ENCODE measurements at places on chromosomes 13 and 19.

DNA sequence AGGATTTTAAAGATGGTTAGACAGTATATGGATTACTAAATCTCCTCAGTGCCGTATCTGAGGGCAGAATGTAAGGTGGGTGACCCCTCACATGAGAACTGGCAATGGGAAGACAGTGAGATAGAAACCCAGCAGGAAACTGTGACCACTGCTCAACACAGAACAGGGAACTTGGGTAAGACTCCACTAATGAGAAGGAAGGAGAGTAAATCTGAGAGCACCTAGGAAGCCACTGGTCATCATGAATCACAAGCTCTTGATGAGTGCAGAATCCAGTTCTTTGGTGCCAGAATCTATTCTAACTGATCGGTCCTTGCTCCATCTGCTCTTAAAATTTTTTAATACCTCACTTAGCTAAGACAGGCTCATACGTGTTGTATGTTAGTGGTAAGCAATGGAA lies 261.8 kb downstream of the KLF12 start:
- no peak for DNase-seq

DNA sequence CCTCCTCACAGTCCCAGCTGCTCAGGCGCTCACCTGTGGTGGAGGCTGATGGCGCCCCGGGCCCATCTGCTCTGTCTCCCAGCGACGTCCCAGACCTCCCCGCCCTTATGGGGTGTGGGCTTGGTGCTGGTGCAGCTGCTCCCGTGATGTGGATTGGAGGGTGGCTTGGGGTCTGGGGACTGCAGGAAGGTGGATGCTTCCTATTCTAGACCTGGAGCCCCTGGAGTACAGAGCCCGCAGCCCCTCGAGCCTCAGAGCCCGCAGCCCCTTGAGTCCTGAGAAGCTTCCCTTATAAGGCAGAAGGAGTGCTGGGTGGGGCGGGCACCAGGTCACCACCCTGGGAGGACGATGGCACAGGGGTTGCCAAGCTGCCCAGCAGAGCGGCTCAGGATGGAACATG lies 31.6 kb downstream of the DOT1L start:
- no peak for DNase-seq

DNA sequence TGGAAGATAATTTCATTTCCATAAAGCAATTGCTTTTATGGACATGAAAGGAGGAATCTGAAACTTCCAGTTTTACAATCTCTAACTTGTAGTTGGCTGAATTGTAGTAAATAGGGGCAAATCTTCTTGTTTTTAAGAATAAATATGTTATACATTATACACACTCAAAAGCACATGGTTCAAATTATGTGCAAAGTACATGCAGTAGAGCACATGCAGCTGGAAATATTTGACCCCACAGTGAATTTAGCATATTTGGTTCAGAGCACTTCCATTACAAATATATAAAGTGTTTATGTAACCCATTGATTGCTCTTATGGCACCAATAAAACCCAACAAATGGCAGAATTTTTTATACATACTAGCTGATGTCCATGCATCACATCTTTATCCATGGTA lies 180.5 kb downstream of the IRS2 start:
- DNase-seq, result no peak

GRCh38 chr19:7349231-7349591 lies 474 bp downstream of the ARHGEF18 start:
- no peak for DNase-seq

GRCh38 chr13:75357576-75358289 lies 124.2 kb downstream of the TBC1D4 start:
- DNase-seq, result peak; percentile 51

DNA sequence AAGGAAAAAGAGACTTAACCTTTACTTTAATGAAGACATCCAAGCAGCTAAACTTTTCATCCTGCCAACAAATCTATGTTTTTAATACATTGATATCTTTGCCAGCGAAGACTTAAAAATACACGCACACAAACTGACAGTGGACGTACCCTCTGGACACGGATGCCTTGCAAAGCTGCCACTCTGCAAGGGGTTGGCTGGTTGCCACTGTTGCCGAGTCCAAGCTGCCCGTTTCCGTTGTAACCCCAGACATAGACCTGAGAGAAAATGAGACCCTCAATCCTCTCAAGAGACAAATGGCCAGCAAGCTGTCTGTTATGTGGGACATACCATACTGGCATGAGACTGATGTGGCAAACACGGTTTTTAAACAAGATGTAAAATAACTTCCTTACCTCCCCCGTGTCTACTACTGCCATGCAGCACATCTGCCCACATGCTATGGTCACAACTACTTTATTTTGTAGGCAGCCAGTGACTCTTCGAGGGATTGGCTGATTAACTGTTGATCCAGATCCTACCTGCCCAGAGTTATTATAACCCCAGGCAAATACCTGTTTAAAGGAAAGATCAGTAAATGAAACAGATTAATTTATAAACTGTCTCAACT lies 21.2 kb downstream of the RCBTB2 start:
- no peak for DNase-seq

DNA sequence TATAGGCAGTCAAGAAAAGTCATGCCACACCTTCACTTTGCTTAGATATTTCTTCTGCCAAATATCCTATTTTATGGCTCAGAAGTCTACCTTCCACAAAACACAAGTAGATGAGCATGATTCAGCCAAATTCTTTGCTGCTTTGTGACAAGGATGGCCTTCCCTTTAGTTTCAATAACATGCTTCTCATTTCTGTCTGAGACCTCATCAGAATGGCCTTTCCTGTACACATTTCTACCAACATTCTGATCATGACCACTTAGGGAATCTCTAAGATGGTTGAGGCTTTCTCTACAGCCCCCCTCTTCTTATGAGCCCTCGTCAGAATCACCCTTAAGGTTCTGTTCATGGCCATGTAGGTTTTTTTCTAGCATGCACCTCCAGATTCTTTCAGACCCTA lies 96.2 kb downstream of the COL4A2 start:
- no peak for DNase-seq

DNA sequence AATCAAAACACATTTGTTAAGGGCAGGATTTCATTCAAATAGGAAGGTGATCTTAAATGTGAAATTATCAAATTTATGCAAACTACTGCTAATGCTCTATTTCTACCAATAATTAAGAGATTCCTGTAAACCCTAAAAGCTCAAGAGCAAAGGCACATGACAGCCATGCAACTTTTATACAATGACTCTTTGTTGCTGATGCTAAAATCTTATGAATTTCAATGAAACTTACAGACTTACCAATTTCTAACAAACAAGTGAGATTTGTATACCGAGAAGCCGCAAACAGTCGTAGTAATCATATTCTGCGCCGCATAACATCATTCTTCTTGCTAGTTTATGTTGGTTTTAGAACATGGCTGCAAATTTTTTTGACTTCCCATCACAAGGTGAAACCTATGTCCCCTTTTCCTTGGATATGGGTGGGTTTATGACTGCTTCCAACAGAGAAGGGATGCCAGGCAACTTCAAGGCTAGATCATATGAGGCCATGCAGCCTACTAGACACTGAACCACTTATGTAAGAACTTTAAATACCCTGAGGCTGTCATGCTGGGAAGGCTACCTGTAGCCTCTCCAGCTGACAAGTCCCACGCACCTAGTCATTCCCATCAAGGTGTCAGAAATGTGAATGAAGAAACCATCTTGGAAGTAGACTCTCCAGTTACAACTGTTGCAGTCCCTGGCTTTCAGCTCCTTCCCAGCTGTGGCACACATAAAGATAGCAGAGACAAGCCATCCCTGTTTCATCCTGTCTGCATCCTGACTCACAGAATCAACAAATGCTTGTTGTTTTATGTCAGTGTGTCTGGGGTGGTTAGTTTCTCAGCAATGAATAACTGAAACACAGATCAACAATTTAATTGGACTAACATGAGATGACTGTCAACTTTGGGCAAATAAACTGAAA lies 42.0 kb downstream of the LNX2 start:
- DNase-seq, result no peak

DNA sequence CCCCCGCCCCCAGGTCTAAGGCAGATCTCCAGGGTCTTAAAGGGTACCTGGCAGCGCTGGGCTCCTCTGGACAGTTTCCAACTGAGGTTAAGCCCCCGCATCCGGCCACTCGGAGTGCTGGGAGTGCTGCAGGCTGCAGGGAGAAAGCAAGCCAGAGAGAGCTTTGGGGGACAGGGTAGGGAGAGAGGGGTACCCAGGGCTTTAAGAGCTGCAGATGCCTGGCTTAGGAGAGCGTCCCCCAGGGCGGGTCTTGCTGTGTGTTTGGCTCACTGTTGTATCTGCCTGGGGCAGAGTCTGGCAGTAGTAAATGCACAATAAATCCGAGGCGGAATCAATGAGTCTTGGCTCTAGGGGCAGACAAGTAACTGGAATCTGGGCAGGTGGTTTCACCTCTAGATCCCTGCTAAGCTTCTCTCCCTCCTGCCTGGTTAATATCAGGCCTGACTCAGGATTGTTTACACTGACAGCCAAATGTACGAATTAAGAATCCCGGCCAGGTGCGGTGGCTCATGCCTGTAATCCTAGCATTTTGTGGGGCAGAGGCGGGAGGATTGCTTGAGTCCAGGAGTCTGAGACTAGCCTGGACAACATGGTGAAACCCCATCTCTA lies 798 bp upstream of the COX6B2 start:
- no peak for DNase-seq

DNA sequence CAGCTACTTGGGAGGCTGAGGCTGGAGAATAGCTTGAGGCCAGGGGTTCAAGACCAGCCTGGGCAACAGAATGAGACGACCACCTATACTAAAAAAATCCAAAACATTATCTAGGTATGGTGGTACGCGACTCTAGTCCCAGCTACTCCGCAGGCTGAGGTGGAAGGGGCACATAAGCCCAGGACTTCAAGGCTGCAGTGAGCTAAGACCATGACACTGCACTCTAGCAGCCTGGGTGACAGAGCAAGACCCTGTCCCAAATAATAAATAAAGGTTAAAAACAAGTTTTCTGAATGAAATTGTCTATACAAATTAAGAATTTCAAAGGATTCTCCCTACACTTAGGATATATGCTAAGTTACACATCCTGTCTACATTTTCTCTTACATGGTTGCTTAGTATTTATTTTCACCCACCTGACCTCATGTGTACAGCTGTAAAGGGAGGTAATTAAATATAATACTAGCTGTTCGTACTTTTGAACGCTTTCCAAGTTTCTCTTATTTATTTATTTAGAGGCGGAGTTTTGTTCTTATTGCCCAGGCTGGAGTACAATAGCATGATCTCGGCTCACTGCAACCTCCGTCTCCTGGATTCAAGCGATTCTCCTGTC lies 1.6 kb downstream of the SLC25A30 start:
- DNase-seq, result no peak

DNA sequence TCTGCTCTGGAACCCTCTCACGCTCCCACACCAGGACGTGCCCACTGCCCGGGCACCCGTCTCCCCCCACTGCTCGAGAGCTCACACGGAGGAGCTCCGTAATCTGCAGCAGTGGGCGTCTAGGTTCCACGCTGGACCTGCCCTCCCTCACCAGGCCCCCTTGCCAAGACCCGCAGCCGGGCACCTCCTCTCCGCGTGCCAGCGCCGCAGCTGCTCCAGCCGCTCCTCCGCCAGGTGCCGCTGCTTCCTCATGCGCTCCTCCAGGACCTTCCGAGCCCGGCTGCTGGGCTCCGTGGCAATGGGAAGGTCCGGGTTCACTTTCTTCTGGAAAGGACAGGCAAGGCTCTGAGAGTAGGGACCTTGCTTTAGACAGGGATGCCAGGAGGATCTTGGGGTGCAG lies 35.0 kb upstream of the MATK start:
- DNase-seq, result no peak

DNA sequence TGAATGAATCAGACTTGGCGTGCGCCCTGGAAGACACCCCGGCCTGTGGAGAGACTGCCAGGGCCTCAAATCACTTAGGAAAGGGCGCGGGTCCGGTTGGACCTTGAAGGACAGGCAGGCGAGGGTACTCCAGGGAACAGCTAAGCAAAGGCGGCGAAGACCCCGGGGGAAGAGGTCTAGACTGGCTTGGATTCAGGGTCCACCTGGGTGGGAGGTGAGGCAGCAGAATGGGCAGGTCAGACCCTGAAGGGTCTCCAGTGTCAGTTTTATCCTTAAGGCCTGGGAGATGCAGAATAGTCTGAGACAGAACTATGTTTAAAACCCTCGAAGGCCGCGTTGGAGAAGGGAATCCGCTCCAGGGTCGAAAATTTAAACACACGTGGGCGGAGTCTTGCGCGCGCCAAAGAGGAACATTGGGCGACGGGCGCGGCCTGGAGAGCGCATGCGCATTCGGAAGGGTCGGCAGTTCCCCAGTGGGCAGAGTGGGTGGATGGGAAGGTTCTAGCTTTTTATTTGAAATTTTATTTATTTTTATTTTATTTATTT lies 567 bp upstream of the SMG9 start:
- peak; percentile 63 for DNase-seq

DNA sequence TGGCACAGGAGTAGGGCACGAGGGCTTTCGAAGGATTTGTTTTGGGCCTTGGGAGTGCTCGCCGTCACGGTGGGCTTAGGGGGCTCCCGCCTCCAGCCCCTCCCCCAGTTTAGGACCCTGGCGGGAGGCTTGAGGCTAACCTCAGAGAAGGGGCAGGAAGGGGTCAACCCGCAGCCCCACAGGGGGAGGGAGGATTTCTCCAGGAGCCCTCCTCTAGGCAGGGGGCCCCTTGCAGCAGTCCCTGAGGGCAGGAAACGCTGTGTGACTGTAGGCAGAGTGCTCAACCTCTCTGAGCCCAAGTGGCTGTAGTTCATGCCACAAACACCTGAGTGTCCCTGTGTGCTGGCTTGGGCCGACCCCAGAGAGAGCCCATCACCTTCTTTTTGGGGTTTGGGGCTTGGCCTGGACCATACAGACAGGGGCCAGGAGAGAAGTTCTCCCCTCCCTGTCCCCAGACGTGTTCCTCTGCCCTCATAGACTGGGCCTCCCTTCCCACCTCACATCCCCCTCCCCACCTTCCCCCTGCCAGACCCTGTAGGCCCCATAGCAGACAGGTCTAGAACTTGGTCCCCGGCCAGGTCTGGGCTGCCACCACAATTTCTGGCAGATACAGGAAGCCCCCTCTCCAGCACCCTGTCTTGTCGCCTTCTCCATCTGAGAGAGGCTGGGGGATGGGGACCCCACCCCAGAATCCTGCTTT lies 8.1 kb downstream of the ISYNA1 start:
- DNase-seq, result no peak

DNA sequence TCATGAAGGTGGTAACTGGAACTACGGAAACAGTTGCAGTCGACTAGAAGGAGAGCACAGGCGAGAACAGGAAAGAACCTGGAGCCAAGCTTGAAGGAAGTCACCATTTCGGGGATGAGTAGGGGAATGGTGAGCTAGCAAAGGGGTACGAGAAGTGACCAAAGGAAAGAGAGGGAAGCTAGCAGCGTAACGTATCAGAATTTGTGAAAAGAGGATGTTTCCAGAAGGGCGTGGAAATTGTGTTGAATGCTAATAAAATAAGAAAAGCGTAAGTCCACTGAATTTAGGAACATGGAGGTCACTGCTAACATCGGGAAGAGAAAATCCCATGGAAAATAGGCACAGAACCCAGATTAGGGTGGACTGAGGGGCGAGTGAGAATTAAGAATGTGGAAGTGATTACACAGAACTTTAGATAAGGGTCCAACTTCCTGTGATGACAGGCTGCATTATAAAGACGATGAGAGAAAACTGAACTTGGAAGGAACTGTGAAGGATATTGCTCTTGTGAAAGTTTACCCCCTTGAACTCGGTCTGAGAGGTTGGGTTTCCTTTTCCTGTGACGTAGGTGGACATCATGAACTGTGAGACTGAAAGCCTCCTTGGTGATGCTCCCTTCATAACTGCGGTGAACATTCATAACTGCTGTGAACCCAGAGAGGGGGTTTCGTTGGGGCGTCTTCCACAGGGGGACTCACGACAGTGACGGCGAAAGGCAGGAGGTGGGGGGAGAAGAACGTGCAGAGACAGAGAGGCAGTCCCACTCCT lies 2.0 kb upstream of the FFAR2 start:
- DNase-seq, result peak; percentile 8
